Activated T-helper 2 cell treated with anti-CD3 and anti-CD28 coated beads, Interferon-gamma antibody, Interleukin-2, Interleukin-4, amounts not matched to agents 10 μg/mL and 5 μg/mL and 100 μg/mL, durations not matched to agents 14 hours and 24 hours and 36 hours (primary cell): ENCODE measurements at places on chromosomes 12 and 14.

DNA sequence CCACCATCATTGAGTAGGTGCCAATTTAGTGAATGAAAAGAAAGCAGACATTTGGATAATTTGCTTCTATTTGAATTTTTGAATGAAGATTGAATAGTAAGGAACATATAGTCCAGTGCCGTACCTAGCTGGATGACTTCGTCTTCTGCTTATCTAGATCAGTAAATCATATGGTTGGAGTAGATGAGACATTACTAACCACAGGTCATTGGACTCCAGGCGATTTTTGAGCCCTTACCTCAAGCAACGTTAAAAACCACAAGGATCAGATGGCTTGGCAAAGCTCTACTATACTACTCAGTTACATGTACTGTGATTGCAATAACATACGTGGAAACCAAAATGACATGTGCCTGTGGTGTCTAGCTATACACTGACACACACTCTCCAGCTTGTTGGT lies 1.7 kb upstream of the SPATS2 start:
- no peak for DNase-seq

DNA sequence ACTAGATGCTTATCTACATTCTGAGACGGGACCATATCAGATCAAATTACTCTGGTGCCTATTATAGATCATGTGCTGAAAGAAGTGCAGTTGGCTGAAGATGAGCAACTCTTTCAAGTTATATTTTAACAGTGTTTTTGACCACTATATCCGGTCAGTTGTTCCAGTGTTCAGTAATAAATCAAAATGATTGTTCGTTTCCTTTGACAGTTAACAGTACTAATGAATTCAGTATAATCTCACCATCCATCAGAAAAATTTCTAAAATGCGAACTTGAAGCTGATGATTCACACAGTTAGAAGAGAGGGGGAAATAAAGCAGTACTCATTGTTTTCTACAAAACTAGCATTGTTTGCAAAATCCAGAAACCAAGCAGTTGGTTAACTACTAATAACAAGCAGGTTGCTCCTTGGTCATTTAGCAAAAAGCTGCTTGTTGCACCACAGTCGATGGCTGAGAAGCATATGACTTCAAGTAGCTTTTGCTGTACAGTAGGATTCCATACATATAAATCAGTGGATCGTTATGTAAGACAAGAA lies 2.3 kb downstream of the RPS6KA5 start:
- no peak for DNase-seq

- DNase-seq, result no peak
These were observed 2.9 kb upstream of the BIN2 start for GRCh38 chr12:51326698-51327439.

- DNase-seq, result no peak
These were observed 18.0 kb upstream of the PRPF39 start for GRCh38 chr14:45065956-45066355.

GRCh38 chr12:41724216-41724615 lies 420.5 kb downstream of the GXYLT1 start:
- DNase-seq, result no peak

DNA sequence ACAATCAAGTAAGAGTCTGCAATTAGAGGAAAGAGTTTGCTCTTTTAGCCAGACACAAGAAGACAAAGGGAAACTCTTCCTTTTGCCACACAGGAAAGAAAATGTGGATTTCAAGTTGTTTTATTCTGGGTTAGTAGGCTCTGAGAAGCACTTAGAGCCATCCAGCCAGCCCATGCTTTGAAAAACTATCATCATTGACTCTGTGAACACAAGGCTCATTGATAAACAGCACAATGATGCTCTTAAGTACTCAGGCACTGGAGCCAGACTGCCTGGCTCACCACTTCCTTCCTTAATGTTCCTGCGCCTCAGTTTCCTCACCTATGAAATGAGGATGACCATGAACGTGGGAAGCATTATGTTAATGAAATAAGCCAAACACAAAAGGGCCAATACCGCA lies 150.2 kb upstream of the EEA1 start:
- DNase-seq, result no peak

DNA sequence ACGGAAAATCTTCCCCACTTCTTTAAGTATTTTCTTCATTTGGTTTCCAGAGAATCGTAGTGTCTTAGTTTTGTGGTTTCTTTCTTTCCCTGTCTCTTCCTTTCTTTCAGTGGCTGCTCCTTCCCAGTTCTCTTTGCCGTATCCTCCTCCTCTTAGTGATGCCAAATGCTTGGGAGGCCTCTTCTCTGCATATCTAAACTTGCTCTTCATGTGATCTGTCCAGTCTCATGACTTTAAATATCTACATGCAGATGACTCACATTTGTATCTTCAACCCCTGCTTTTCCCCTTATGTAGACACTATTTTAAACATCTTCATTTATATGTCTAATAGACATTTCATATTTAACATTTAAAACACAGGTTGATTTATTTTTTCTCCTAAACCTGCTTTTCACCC lies 149.2 kb downstream of the PTCSC3 start:
- DNase-seq, result no peak

DNA sequence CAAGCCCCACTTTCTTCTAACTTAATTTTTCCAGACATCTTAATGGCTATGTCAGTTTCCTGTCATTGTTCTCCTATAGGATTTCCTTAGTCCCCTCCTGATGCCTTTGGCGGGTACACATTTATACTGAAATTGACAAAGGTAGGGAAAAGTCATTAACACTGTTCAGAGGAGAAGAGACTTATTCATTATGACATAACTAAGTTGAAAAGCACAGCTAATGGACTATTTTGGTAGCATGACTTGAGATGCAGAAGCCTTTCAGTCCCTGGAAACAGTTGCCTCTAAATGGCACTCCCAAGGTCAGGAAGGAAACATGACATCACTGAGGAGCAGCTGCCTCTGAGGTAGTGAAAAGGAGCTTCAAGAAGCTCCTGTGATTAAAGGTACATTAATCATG lies 317.5 kb upstream of the KITLG start:
- no peak for DNase-seq

GRCh38 chr14:96906434-96906833 lies 109.3 kb downstream of the VRK1 start:
- DNase-seq, result no peak

DNA sequence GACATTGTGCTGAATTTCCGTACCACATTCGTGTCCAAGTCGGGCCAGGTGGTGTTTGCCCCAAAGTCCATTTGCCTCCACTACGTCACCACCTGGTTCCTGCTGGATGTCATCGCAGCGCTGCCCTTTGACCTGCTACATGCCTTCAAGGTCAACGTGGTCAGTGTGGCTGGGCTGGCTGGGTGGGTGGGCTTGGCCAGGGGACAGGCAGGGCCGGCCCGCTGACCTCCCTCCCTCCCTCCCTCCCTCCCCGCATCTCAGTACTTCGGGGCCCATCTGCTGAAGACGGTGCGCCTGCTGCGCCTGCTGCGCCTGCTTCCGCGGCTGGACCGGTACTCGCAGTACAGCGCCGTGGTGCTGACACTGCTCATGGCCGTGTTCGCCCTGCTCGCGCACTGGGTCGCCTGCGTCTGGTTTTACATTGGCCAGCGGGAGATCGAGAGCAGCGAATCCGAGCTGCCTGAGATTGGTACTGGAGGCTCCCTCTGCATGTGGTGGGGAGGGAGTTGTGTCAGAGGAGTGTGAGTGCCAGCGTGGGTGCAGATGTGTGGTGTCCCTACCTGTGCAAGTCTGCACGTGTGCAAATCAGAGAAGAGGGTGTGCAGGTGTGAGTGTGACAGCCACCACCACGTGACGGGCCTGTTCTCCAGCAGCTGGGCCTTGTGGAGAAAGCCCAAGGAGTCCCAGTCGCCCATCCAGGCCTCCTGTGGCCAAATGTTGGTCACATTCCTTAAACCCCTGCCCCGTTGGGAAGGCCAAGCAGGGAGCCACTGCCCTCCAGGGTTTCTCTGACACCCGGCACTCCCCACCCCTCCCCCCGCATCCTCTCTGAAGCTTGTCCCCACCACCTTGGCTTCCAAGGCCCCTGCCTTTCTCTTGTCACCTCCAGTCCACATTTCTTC lies 5.3 kb downstream of the KCNH3 start:
- DNase-seq, result no peak

- no peak for DNase-seq
These were observed 250.9 kb downstream of the C12orf75 start for GRCh38 chr12:105581420-105581819.

DNA sequence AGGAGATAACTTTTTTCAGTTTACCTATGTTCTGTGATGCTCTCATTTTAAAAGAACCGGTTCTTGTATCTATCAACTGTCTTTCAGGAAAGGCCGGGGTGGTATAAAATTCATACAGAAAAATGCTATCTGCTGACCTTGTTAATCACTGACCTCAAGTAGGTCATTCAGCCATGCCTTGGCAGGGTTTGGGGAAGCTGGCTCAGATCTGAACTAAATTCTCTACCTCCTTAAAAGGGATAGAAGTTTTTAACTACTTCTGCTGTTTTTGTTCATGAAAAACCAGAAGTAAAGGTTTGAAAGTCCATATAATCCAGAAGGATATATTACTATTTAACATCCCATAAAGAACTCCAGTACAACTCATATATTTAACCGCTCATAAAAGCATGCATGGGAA lies 10.1 kb downstream of the MYRFL start:
- no peak for DNase-seq

- DNase-seq, result no peak
These were observed 64.4 kb upstream of the BTG1 start for GRCh38 chr12:92210071-92210470.

GRCh38 chr14:99947695-99948094 lies 117.5 kb upstream of the EVL start:
- DNase-seq, result no peak

- DNase-seq, result no peak
These were observed 22.8 kb upstream of the TSPAN9 start for GRCh38 chr12:3054374-3054773.

GRCh38 chr14:96139879-96140278 lies 64.8 kb upstream of the BDKRB2 start:
- DNase-seq, result no peak

GRCh38 chr14:105526776-105527380 lies 495 bp downstream of the TMEM121 start:
- no peak for DNase-seq

GRCh38 chr12:77384941-77385340 lies 319.6 kb upstream of the E2F7 start:
- DNase-seq, result no peak

DNA sequence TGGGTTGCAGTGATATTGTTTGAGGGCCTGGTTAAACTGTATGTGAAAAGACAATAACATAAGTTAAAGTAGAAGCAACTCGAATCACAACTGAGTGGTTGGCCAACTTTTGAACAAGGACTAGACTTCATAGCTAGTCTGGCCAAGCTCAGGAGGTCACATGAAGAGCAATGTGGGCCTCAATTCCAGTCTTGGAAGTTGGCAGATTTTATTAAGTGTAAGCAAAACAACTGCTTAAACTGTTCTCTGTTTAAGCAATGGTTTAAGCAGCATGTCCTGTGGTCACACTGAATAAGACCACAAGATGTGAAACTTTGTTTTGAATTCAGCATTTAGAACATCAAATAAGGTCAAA lies 100.4 kb downstream of the TMTC3 start:
- DNase-seq, result no peak

GRCh38 chr12:57086493-57087009 lies 2.4 kb upstream of the NAB2 start:
- no peak for DNase-seq

GRCh38 chr12:68630598-68630997 lies 19.9 kb downstream of the RAP1B start:
- DNase-seq, result no peak

- DNase-seq, result no peak
These were observed 453.7 kb downstream of the ATP23 start for GRCh38 chr12:58395056-58395455.

- DNase-seq, result no peak
These were observed 17.9 kb upstream of the RCOR1 start for GRCh38 chr14:102574281-102575159.

DNA sequence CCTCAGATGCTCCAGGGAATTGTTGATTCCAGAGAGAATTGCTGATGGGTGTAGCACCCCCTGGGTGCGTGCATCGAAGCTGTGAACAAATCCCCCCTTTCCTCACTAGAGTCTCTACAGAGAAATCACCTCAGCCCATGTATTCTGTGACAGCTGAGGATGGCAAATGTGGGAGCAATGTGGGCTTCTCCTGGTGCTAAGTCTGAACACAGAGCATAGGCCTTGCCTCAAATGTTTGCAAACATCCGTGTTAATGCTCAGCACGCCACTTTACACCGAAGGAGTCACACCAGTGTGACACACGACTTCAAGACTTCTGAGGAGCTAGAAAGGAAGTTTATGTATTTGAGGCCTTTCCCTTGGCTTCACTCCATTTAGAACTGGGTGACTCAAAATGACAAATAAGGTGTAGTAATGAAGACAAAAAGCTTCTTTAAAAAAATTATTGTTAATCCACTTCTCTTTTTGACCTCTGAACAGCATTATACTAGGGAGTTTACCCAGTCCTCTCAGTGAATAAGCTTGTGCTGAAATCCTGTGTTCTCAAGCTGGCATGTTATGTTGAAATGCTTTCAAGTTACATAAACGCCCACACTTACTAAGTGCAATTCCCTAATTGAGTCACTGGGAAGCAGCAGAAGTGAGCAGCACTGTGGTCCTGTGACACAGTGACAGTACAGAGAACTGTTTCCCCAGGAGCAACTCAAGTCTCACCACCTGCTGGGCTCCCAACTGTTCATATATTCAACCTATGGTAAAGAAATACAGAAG lies 92.9 kb downstream of the FAR2 start:
- no peak for DNase-seq

- DNase-seq, result no peak
These were observed 331.2 kb upstream of the FBXO33 start for GRCh38 chr14:39763402-39763890.

DNA sequence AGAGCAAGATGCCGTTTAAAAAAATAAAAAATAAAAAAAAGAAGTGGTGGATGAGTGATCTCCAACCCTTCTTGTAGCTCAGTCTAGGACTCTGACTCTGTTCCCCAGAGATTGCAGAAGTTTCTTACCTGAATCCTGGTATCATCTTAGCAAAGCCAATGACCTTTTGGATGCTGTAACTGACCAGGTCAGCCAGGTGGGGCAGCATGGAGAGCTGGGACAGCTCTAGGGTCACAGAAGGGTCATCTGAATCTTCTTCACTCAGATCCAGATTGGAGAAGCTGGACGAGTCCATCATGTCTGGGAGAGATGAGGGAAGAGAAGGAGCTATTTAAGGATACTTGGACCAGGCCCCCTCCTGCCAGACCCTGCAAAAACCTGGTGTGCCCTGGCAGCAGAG lies 35.8 kb upstream of the HDAC7 start:
- DNase-seq, result no peak
